Central memory CD8-positive, alpha-beta T cell (primary cell): ENCODE measurements at places on chromosomes 7 and 10.

DNA sequence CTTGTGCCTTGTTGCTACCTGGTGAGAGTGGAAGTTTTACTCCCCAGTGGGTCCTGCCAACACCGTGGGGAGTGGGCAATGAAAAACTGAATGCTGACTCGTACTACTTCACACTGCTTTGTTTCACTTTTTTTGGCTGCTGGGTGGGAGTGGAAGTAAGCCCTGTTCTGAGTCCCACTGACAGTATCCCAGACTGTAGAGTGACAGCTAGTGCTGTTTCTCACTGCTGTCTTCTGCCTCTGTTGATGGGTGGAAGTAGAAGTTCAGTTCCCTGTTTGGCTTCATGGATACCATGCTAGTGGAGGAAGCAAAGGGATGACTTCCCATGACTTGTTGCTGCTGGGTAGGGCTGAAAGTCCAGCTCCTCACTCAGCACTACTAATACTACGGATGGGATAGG lies 98.4 kb downstream of the STK31 start:
- no peak overlapping the region for H3K27ac ChIP-seq
- H3K4me3 ChIP-seq: no peak overlapping the region
- no peaks in the 10 kb centered on the region for H3K4me1 ChIP-seq
- peaks cover 31% of the 10 kb centered on the region for H3K27me3 ChIP-seq

GRCh38 chr7:130292682-130293257 lies at the start of gene CPA4:
CPA4 (plus strand) TSS chr7:130293161; CDS start chr7:130293181, 20 bp downstream.
- H3K4me1 ChIP-seq: no peaks in the 10 kb centered on the region
- H3K27me3 ChIP-seq: no peaks in the 10 kb centered on the region
- DNase-seq: no peak
- H3K4me3 ChIP-seq: no peak within 1 kb of the TSS
- H3K27ac ChIP-seq: no peak within 1 kb of the TSS
- H3K36me3 ChIP-seq: peaks cover 2% of the 10 kb centered on the region

- no peaks in the 10 kb centered on the region for H3K36me3 ChIP-seq
- H3K27ac ChIP-seq: no peak overlapping the region
- no peak for DNase-seq
- H3K27me3 ChIP-seq: peaks cover 52% of the 10 kb centered on the region
- no peak overlapping the region for H3K4me3 ChIP-seq
Measured at GRCh38 chr7:94049615-94050014, 45.5 kb upstream of the BET1 start.

DNA sequence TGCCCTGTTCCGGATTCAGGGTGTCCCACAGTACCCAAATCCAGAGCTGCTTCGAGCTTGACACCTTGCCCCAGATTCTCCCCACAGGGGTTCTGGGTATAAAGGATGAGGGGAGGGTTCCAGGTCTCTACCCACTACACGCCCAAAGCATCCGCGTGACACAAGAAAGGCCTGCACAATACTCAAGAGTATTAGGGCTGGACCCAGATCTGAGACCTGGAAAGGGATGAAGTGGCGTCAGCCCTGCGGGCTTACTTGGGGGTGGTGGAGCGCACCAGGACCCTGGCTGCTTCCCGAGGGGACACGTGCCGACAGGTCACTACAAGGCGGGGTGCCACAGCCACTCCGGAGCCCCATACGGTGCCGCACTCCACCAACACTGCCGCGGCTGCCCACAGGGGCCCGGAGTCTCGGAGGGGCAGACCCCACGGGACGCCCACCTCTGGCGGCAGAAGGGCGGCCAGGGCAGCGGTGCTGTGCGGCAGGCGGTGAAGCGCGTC lies 1.3 kb downstream of the TYSND1 start:
- no peaks in the 10 kb centered on the region for H3K27me3 ChIP-seq
- no peak for DNase-seq
- H3K27ac ChIP-seq: peak overlapping the region; percentile 91
- peaks cover 42% of the 10 kb centered on the region for H3K4me1 ChIP-seq
- H3K4me3 ChIP-seq: peak overlapping the region; percentile 85
- peaks cover 29% of the 10 kb centered on the region for H3K36me3 ChIP-seq

GRCh38 chr10:125190946-125191345 lies 30.6 kb upstream of the CTBP2 start:
- H3K36me3 ChIP-seq: peaks cover 1% of the 10 kb centered on the region
- peaks cover 24% of the 10 kb centered on the region for H3K27me3 ChIP-seq
- no peak overlapping the region for H3K4me3 ChIP-seq
- no peaks in the 10 kb centered on the region for H3K4me1 ChIP-seq
- H3K27ac ChIP-seq: no peak overlapping the region
- DNase-seq: no peak

DNA sequence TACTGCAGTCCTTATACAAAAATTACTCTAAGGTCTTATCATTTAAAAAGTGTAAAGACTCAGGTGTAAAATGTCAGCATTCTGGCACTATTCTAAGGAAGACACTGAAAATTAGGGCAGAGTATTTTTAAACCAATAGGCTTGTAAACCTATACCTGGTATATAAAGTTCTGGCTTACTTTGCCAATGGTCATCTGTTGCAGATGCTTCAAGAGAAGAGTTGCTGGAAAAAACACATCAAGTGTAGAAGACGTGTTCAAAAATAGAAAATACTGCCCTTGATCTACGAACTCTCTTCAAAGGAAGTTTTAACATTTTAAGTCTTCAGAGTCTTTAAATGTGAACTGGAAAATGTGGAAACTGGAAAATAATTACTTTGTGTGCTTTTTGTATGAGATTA lies 23.9 kb downstream of the NT5C3A start:
- H3K27me3 ChIP-seq: no peaks in the 10 kb centered on the region
- peaks cover 44% of the 10 kb centered on the region for H3K4me1 ChIP-seq
- H3K4me3 ChIP-seq: peak overlapping the region; percentile 72
- peak overlapping the region; percentile 78 for H3K27ac ChIP-seq
- DNase-seq: no peak

GRCh38 chr10:95730233-95730632 lies 25.7 kb upstream of the ENTPD1 start:
- H3K27ac ChIP-seq: no peak overlapping the region
- no peak overlapping the region for H3K4me3 ChIP-seq
- H3K27me3 ChIP-seq: peaks cover 29% of the 10 kb centered on the region
- DNase-seq: no peak

GRCh38 chr10:60349426-60349825 lies 40.2 kb downstream of the ANK3 start:
- H3K4me1 ChIP-seq: peaks cover 7% of the 10 kb centered on the region
- H3K27me3 ChIP-seq: no peaks in the 10 kb centered on the region
- H3K36me3 ChIP-seq: no peaks in the 10 kb centered on the region
- DNase-seq: no peak
- no peak overlapping the region for H3K4me3 ChIP-seq

DNA sequence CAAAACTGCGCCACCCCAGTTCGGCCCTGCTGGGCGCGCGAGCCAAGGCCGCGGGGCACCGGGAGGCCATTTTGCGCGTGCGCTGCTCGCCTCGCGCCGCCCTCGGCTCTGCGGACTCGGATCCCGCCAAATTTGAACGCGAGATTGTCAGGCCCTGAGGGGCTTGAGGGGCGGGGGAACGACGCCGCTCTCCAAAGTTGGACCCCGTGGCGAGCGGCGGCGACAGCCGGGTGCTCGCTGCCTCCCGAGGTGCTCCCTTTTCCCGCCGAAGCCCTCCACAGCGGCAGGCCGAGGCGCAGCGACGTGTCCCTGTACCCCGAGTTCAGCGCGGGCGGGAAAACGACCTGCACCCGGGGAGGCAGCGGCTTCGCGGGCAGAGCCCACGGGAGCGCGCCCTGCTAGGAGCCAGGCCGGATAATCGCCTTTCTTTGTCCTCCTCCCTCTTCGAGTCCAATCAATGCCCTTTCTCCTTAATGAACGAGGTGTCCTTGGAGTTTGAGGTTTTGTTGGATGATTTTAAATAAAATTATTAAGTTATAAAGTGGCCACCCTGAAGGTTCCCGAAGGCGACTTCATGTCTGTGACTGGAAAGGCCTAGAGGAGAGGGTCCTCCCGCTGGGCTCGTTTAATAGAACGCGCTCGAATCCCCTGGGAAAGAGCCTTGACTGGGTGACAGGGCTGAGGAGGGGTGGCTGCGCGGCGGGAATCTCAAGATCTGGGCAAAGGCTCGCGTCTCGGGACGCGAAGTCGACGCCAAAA lies 10.7 kb upstream of the SPAG6 start:
- H3K27ac ChIP-seq: peak overlapping the region; percentile 90
- H3K4me3 ChIP-seq: peak overlapping the region; percentile 81
- H3K4me1 ChIP-seq: peaks cover 27% of the 10 kb centered on the region
- no peak for DNase-seq
- peaks cover 26% of the 10 kb centered on the region for H3K36me3 ChIP-seq

GRCh38 chr10:88687853-88688467 lies 18.1 kb upstream of the LIPK start:
- peaks cover under 1% of the 10 kb centered on the region for H3K27me3 ChIP-seq
- DNase-seq: no peak
- no peak overlapping the region for H3K4me3 ChIP-seq
- H3K36me3 ChIP-seq: no peaks in the 10 kb centered on the region
- H3K27ac ChIP-seq: no peak overlapping the region
- no peaks in the 10 kb centered on the region for H3K4me1 ChIP-seq

DNA sequence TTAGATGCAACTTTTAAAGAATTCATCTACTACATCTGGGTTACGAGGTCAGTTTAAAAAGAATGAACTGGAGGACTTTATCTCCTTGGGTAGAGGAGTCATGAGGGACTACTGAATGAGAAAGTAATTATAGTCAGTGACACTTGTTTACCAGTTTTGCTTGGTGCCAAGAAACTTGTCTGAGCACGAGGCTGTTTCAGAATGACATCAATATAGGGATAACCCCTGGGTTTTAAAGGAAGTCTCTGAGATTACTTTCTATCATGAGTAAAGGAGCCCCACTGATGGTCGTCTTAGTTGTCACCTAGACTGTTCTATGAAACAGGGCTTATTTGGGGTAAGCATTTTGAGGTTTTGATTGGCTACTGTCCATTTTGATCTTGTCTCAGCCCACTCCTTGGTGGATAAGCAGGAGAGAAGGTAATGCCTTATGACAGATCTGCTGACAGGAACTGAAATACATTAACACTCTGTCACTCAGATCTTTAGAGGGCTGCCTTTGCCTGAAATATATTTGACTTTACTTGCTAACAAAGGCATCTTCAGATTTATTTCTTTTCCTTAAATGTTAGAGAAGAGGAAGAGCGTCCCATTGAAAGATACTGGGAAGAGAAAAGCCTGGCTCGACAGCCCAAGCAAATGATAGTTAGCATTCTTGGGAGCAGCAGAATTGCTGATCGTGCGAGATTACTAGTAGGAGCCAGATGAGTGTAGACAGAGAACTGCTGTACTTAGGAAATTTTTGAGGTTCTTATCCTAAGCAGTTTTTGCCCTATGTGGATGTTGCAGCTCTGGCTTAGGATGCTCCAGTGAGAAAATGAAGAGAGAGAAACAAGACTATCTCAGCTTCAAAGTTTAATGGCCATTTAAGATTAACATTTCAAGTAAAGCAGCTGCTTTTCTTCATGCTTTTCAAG lies 299.2 kb upstream of the LRGUK start:
- no peaks in the 10 kb centered on the region for H3K27me3 ChIP-seq
- H3K27ac ChIP-seq: no peak overlapping the region
- DNase-seq: no peak
- H3K36me3 ChIP-seq: peaks cover 1% of the 10 kb centered on the region

GRCh38 chr10:119957451-119957850 lies 64.9 kb downstream of the SEC23IP start:
- no peak overlapping the region for H3K27ac ChIP-seq
- H3K4me3 ChIP-seq: no peak overlapping the region
- peaks cover 5% of the 10 kb centered on the region for H3K4me1 ChIP-seq
- peaks cover 1% of the 10 kb centered on the region for H3K36me3 ChIP-seq
- no peak for DNase-seq

DNA sequence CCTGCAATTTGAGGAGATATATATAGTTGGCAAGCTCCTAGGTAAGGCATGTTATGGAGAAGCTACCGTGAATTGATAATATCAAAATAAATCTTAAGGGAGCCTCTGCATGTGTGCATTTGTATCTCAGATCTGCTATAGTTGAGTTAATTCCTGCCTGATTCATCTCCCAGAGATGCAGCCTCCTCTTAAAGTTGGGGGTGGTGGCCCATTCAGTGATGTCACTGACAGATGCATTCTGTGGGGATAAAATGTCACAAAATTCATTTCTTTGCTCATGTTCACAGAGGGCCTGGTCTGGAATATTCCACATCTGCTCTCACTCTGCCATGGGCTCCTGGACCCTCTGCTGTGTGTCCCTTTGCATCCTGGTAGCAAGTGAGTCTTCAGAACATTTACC lies 185.8 kb upstream of the PRSS1 start:
- no peak overlapping the region for H3K27ac ChIP-seq
- peaks cover 7% of the 10 kb centered on the region for H3K4me1 ChIP-seq
- H3K27me3 ChIP-seq: no peaks in the 10 kb centered on the region
- no peaks in the 10 kb centered on the region for H3K36me3 ChIP-seq
- DNase-seq: no peak

GRCh38 chr7:97513326-97513725 lies 218.6 kb upstream of the TAC1 start:
- H3K36me3 ChIP-seq: no peaks in the 10 kb centered on the region
- H3K27me3 ChIP-seq: no peaks in the 10 kb centered on the region
- no peak overlapping the region for H3K4me3 ChIP-seq
- H3K27ac ChIP-seq: no peak overlapping the region
- no peak for DNase-seq

GRCh38 chr10:42949287-42949686 lies 127.6 kb upstream of the RET start:
- H3K27me3 ChIP-seq: peaks cover 34% of the 10 kb centered on the region
- no peaks in the 10 kb centered on the region for H3K36me3 ChIP-seq
- H3K4me1 ChIP-seq: no peaks in the 10 kb centered on the region
- H3K27ac ChIP-seq: no peak overlapping the region

DNA sequence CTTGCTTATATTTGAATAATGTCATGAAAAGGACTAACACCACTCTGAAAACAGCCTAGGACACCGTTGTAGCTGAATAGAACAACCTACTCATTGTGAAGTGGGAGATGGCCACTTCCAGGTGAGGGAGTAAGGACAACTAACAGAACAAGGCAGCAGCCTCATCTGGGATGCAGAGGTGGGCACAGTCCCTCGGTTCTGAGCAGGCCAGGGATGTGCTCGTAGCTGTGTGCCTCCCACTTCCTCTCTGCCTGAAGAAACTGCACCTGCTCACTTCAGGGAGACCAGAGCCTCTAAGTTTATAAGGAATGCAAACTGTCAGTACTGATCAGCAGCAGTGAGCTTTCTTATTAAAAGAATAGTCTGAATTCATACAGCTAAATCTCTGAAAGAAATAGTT lies 2.5 kb downstream of the VSTM4 start:
- H3K4me3 ChIP-seq: no peak overlapping the region
- no peak overlapping the region for H3K27ac ChIP-seq
- H3K4me1 ChIP-seq: no peaks in the 10 kb centered on the region

DNA sequence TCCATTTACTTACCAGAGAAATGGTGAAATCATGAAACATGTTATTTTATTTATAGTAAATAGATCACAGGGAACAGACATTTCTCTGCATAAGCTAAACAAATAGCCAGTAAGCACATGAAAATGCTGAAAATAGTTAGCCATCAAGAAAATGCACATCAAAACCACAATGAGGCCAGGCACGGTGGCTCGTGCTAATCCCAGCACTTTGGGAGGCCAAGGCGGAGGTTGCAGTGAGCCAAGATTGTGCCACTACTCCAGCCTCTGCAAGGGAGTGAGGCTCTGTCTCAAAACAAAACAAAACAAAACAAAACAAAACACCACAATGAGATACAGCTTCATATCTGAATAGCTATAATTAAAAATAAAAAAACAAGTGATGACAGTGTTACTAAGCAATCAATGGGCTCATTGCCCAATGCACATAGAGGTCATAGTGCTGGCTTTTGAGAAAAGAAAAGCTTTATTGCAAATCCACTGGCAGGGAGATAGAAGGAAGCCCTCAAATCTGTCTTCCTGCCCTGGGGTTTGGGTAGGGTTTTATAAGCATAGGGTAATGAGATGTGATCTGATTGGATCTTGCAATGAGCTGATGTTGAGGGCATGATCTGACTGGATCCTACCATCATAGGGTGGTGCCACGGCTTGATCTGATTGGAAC lies 16.2 kb downstream of the CSTF2T start:
- H3K36me3 ChIP-seq: no peaks in the 10 kb centered on the region
- no peak overlapping the region for H3K4me3 ChIP-seq
- H3K4me1 ChIP-seq: no peaks in the 10 kb centered on the region
- H3K27me3 ChIP-seq: peaks cover 47% of the 10 kb centered on the region
- DNase-seq: no peak
